AG09319 (cell line): ENCODE measurements at places on chromosomes 13 and 19.
A peak's percentile ranks its signal among the peaks of the same experiment; 100 is the strongest.

GRCh38 chr13:46647512-46648065 lies 94.6 kb downstream of the LRCH1 start:
- DNase-seq = no peak

GRCh38 chr13:112113348-112113747 lies 46.4 kb downstream of the SOX1 start:
- DNase-seq = no peak

DNA sequence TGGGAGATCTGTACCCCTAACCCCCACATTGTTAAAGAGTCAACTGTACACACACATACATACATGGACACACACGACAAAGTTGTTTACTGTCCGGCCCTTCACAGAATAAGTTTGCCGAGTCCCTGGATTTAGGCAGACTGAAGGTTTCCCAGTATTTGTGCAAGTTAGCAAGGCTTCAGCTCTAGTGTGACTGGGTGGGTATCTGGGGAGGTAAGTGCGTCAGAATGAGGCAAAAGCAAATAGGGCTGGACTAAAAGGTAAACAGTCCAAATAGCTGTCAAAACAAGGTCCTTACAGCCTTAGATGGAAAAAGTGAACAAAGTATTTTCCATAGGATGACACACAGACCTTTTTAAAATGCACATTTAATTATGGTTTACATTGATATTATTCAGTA lies 228.4 kb upstream of the UFM1 start:
- no peak for DNase-seq

GRCh38 chr13:80069374-80069773 lies 271.6 kb downstream of the SPRY2 start:
- DNase-seq = no peak

- no peak for DNase-seq
Observed at GRCh38 chr13:20191311-20192157, 1.2 kb downstream of the GJB2 start.

DNA sequence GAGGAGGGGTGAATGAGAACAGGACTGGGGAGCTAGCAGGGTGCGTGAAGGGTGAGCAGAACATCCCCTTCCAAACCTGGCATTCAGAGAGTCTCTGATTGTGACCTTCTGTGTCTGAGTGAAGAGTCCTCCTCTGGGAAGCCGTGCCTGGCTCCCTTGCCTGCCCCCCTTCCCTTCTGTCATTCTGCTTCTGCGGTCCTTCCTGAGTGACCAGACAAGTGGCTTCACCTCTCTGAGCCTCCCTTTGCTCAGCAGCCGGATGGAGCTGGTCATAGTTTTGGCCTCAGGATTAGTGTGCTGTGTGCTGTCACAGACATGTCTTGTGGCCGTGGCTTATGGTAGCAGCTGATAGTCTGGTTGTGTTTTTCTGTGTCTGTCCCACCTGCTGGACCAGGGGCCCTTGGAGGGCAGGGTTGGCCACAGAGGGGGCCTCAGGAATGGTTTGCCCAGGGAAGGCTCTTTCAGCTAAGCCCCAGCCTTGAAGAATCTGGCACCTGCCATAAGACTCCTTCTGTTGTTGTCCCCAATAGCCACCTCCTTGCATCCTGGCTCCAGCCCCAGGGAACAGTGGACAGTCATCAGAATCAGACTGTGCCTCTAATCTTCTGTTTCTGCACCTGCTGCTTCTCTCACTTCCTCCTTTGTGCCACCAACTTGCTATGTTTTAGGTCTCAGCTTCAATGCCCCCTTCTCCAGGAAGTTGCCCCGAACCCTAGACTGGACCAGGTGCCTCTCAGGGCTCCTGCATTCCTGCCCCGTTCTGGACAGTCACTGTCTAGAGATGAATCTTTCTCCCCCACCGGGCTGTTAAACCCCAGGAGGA lies 5.9 kb downstream of the CLPTM1 start:
- no peak for DNase-seq

GRCh38 chr13:38819053-38819452 lies 132.2 kb downstream of the FREM2 start:
- DNase-seq = no peak

GRCh38 chr13:41053384-41053826 lies 7.9 kb upstream of the WBP4 start:
- DNase-seq = no peak

- peak; percentile 27 for DNase-seq
Observed at GRCh38 chr19:664913-665443, 2.0 kb upstream of the RNF126 start.

DNA sequence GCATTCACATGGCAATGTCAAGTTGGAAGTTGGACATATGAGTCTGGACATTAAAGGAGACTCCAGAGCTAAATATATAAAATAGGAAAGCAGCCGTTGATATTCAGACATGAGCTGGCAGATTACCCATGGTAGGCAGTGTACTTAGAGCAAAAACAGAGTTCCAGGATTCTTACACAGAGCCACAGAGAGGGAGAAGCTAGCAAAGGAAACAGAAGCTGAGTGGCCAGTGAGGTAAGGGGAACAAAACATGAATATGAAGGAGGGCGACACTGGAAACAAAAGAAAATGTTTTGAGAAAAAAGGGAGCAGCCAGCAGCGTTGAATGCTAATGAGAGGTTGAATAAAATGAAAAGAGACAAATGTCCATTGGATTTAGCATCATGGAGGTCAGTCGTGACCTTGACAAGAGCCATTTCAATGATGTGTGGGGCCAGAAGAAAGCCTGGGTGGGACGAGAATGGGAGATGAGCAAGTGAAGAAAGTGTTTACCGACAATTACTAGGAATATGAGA lies 198.4 kb downstream of the POU4F1 start:
- no peak for DNase-seq

DNA sequence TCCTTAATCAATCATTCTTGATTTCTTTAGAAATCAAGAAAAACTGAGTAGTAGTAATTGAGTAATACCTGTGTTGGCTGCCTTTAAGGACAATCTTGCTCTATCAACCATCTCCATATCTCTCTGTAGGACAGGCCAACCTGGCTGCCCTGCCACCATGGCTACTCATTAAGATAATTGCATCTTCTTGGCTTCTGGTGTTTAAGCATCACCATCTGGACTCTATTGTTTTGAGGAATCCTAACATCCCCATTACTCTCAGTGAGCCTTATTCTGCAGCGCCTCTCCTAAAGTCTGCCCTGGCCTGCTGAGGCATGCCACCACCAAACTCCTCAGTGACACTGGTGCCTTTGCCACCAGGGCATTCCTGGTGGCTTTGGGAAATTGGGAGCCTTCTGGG lies 442.6 kb upstream of the ZNF507 start:
- no peak for DNase-seq

DNA sequence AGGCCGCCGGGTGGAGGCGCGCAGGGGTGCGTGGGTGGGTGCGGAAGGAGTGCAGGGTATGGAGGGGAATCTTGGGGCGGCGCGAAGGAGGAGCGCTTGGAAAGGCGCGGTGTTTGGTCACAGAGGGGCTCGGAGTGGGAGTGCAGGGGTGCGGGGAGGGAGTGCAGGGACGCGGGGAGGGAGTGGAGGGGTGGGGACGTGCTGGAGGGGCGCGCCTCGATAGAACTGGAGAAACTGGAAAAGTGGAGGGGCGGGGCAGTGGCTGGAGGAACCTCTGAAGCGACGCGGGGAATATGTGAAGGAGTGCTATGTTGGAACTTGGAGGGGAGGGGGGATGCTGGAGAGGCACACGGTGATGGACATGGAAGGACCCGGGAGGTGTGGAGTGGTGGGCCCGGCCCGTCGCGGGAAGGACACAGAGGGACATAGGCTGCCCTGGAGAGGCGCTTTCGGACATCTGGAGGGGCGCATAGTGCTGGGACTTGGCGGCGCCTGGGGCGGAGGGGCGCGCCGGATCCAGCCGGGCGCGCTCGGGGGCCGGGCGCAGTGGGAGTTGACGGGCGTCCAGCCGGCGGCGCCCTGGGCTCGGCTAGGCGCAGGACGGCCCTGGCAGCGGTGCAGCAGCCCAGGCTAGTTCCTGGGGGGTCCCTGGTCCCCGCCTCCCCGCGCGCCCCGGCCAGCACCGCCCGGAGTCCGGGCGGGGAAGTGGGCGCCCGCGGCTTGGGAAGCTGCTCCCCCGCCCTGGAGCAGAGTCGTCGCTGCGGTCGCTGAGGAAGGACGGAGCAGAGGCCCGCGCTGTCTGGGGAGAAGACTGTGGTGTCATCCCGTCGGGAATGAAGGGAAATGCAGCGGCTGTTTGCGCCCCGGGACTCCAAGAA lies 20.8 kb upstream of the SGCG start:
- DNase-seq = no peak

- DNase-seq = no peak
Observed at GRCh38 chr13:86760620-86761019, 910.6 kb upstream of the SLITRK5 start.

- no peak for DNase-seq
Observed at GRCh38 chr13:70042193-70042592, 65.4 kb upstream of the ATXN8OS start.

GRCh38 chr19:55383279-55384130 lies 587 bp downstream of the TMEM238 start:
- DNase-seq = no peak

- DNase-seq = no peak
Observed at GRCh38 chr13:108044954-108045353, 170.4 kb downstream of the LIG4 start.

GRCh38 chr19:7678971-7679751 lies 1.5 kb upstream of the TRAPPC5 start:
- no peak for DNase-seq

DNA sequence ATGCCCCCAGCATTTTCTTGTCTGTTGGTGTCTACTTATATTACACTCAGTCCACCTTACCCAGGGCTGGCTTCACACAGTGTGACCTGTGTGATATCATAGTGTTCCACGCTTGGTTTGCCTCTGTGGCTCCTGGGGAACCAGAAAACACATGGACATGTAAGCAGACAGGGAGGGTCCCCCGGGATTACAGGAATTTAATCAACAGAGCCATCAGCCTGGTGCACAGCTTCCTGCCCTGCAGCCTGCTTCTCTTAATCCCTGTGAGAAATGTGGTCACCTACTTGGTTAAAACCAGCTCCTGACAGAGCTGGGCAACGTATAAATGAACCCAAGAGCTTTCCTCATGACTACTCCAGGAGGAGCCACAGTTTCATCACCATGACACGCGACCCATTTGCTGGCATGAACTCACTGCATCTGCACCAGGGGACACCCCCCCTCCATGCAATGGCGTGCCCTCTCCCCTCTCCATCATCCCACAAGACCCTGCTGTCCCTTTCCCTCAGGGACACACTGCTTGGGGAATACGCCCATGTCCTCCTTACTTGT lies 152.1 kb downstream of the UQCRFS1 start:
- DNase-seq = no peak

DNA sequence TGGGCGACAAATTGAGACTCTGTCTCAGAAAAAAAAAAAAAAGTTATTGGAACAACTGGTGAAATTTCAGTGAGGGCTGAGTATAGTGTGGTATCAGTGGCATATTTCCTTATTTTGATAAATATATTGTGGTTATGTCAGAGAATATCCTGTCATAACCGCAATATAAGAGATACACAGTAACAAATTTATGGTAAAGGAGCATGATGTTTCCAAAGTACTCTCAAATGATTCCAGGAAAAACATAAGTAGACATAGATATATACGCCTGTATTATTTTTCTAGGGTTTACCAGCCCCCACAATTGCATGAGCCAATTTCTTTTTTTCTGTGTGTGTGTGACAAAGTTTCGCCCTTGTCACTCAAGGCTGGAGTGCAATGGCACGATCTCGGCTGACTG lies 5.7 kb upstream of the C5AR1 start:
- no peak for DNase-seq

DNA sequence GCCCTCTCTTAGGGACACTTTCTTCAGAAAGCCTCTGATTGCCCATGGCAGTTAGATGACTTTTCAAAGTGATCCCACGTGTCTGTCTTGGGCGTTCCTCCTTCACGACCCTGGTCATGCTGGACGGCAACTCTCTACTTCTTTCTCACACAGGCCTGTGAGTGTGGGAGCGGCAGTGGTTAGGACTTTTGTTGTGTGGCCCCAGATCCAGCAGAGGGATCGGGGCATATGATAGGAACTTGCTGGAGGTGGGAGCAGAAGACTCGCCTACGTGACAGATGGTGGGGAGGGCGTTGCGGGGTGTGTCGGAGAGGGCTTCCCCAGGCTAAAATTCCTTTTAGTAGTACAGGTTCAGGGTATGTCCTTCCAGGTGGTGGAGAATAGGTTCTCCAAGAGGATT lies 289.5 kb upstream of the MAB21L1 start:
- DNase-seq = no peak

GRCh38 chr13:50712881-50713280 lies 130.6 kb downstream of the DLEU7 start:
- no peak for DNase-seq

GRCh38 chr13:46577696-46578589 lies 25.0 kb downstream of the LRCH1 start:
- peak; percentile 32 for DNase-seq

GRCh38 chr19:16470541-16470910 lies 1.2 kb downstream of the EPS15L1 start:
- no peak for DNase-seq

DNA sequence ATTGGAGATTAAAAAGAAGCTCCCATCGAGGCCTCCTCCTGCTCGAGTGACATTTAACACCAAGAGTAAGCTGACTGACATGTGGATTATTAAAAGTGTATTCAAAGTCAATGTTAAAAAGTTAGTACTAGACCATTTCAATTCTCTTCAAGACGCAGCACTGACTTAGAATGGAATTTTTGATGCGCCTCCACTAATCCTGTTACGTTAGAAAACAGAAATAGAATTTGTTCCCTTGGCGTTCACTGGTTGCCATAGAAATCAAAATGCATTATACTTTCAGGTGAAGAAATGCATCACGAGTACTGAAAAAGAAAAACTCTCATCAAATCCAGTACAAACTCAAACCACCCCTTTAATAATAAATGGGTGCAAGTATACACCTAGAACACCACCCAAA lies 42.2 kb downstream of the BRD4 start:
- DNase-seq = no peak
